ENCODE measurements at places on chromosomes 2 and 18. TPM values are rescaled to one million over a fixed set of nuclear protein-coding genes. Genes with fewer than 3 reads are reported as not detected.

MOGAT1 gene
- not detected for polyA plus RNA-seq

MBD2 gene
- polyA plus RNA-seq = 22.4 TPM

GEN1 gene
- 3.0 TPM for polyA plus RNA-seq

HMSD gene
- polyA plus RNA-seq = not detected

PKDCC gene
- not detected for polyA plus RNA-seq

SLC4A3 gene
- 7.6 TPM for polyA plus RNA-seq
